NCI-H2107 (cell line): ENCODE measurements at places on chromosomes 11 and 22.

- DNase-seq: no peak
Observed at GRCh38 chr11:71472357-71472885, 19.4 kb downstream of the NADSYN1 start.

GRCh38 chr11:68050371-68050841, 11.6 kb downstream of the TCIRG1 start:
- no peak for DNase-seq

GRCh38 chr22:28064920-28065319, 145.9 kb upstream of the PITPNB start:
- DNase-seq: no peak

DNA sequence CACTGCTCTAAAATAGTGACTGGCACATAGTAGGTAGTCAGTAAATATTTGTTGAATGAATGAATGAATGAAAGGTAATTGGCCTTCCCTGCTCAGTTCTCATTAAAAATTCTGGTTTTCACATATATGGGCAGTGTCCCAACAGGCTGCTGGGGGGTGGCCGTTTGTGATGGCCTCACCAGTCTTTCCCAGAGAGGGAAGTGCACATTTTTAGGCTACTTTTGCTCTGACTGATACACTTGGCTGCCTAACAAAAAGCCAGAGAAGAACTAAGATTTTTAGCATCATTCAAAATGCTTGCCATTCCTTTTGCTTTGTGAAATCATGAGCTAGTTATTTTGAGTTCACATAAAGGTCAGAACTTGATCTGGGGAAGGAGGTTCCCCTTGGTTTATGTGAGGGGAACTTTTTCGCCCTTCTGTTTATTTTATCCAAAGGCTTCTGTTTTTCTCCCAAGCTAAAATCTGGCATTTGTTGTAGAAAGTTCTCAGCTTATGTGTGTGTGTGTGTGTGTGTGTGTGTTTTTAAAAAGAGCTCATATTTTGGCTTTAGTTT, 83.1 kb downstream of the PTPRJ start:
- DNase-seq: no peak

- DNase-seq: no peak
Observed at GRCh38 chr11:86743223-86744118, 56.9 kb upstream of the PRSS23 start.

- no peak for DNase-seq
Observed at GRCh38 chr11:87265979-87266378, 228.2 kb downstream of the TMEM135 start.

DNA sequence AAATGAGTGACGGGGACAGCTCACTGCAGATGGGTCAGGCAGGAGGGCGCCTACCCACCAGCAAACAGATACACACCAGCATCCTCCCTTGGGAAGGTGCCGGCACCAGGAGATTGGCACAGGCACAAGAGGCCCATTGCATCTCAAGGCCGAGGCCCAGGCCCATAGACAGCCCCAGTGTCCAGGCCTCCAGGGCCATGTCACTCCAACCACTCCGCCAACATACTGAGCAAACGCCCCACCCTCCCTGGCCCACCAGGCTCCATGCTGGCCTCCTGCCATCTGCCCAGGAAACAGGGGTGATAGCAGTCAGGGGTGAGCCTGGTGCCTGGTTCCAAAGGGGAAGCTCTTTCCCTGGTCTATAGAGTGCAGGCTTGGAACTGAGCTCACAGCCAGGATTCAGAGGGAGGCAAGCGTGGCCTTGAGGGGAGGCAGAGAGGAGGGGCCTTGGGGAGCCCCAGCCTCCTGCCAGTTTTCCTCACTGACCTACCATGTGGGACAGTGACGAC, 34.7 kb downstream of the PISD start:
- DNase-seq: no peak

GRCh38 chr11:45146072-45147016, at the start of gene PRDM11:
PRDM11 (plus strand) TSS chr11:45146639; CDS start chr11:45181767, 35,128 bp downstream.
- DNase-seq: no peak
